ENCODE measurements at places on chromosomes 5 and 9. TPM values are rescaled to one million over a fixed set of nuclear protein-coding genes. Genes with fewer than 3 reads are reported as not detected.

DNA sequence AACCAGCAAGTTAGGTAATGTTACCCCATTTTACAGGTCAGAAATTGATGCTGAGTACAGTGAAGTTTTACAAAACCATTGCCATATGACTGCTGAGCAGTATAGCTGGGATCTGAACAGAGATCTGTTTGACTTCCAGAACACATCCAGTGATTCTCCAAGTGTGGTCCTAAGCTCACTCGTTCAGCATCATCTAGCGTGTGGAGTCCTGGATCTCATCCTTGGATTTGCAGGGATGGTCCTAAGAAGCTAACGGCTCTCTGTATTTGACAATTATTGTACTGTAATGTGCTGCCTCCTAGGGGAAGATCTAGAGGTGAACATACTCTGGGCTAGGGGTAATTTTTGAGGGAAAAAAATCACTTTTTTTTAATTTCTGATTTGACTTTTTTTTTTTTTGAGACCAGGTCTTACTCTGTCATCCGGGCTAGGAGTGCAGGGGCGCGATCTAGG is 1.4 kb downstream of the SLC26A2 start:
- peak; percentile 79 for DNase-seq

GRCh38 chr5:111121926-111122325 is 29.8 kb downstream of the WDR36 start:
- no peak for DNase-seq

DNA sequence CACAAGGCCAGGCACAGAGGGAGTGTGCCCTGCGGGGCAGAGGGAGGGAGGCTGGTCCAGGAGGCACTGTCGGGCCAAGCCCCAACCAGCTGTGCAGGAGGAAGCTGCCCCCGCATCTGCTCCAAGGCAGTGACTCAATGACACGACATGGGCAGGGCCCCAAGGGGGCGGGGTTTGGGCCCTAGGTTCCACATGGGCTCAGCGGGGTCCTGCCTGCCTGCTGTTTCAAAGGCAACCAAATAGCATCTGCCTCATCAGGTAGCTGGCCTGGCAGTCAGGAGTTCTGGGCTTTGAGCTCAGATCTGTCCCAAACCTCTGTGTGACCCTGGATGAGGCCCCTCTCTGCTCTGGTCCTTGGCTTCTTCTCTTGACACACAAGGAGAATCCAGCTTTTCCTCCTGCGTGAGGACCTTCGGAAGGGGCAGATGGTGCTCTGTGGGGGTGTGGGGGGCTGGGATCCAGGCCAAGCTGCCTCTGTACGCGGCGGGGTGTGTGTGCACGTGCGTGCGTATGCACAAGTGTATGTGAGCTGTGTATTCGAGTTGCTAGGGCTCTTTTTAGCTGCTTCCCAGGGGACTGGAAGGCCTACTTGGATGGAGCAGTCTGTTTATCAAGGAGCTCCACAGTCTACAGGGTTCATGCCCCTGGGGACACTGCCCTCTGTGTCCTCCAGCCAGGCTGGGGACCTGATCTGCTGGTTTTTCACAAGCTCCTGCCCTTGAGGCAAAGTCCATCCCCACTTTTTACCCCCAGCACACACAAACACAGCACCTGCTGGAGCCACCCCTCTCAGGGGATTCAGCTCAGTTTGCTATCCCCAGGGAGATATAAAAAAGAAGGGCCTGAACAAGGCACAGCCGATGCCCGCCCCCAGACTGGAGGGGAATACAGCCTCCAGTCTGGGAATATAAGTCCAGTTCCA is 138.9 kb downstream of the RGS3 start:
- peak; percentile 80 for DNase-seq

GRCh38 chr5:107364443-107365319 is 306.1 kb downstream of the EFNA5 start:
- no peak for DNase-seq

GRCh38 chr9:77981332-77981731 is 50.3 kb downstream of the GNAQ start:
- DNase-seq: peak; percentile 79

GRCh38 chr5:43041669-43042175 is 1.6 kb upstream of the ANXA2R start:
- DNase-seq: peak; percentile 81

DNA sequence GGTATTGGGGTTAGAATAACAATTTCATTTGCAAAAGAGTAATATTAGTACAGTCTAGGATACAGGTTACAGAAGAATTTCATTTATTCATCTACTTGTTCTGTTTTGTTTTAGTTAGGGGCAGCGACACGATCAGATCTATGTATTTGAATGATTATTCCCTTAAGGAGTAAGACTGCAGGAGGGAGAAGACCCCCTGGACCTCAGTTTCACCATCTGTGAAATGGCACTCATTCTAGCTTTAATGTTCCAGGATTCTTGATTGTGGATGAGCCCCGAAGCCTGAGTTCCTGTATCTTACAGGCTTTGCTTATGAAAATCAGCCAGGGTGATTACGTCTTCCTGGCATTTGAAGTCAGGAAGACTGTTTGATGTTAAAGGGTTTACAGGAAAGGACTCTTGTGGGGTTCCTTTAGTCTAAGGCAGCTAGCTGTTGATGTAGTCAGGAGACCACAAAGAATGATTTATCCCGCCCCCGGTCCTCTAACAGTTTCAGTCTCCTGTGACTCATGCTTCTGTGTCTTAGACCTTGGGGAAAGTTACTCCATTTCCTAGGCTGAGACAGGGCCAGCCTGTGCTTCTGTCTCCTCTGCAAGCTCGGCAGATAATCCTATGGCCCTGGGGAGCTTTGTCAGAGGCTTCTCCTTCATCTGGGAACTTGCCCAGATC is 11.5 kb downstream of the SMIM3 start:
- DNase-seq: peak; percentile 90

DNA sequence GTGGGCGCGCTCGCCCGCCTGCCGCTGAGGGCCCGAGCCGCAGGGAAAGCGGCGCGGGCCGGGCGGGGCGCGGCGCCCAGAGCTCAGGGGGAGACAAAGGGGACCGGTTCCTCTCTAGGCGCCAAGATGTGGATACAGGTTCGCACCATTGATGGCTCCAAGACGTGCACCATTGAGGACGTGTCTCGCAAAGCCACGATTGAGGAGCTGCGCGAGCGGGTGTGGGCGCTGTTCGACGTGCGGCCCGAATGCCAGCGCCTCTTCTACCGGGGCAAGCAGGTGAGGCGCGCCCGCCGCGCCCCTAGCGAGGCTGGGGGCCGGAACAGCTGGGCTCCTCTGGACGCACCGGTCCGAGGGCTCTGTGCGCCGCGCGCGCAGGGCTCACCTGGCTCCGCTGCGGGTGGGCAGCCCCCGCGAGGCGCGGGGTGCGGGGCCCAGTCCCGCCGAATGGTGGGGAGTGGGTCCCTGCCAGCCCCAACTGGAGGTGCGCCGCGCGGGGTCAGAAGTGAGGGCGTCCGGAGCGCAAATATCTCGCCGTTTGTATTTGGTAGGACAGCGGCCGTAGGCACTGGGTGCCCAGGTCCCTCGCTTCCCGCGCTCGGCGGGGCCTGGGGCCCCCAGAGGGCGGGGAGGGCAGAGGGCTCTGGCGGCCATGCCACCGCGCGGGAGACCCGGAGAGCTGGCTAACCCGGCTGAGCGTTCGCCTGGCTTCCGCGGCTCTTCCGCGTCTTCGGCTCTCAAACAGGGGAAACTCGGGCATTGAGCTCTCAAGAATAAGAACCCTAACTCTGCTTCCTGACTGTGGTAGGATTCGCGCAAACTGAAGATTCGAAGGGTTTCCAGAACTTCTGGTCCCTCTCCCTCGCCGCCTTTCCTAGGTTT is 607 bp downstream of the UHRF2 start:
- DNase-seq: peak; percentile 45

GRCh38 chr5:110727025-110727314 is 499 bp upstream of the TMEM232 start:
- DNase-seq: peak; percentile 32

DNA sequence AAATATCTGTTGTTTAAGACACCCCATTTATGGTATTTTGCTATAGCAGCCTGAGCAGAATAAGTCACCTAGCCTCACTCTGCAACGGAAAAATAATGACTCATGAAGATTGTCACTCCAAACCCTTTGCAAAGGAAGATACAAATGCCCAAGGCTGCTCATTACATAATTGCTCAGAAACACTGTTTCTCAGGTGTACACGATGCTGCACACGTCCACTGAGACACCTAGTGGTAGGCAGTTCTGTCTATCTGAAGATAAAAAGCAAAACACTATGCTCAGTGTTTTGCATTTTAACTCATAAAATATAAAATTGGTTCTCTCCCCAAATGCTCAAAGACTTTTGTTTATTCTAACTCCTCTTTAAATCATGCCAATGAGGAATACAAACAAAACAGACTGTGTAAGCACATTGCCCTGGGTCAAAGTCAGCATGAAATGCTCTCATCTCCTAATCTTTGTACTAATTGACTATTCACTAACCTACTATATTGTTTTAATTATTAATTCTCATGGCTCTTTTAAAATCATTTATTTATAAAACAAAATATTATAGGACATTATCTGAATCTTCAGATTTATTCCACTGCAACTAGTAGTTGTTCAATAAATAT is 7.7 kb upstream of the TSLP start:
- DNase-seq: no peak

DNA sequence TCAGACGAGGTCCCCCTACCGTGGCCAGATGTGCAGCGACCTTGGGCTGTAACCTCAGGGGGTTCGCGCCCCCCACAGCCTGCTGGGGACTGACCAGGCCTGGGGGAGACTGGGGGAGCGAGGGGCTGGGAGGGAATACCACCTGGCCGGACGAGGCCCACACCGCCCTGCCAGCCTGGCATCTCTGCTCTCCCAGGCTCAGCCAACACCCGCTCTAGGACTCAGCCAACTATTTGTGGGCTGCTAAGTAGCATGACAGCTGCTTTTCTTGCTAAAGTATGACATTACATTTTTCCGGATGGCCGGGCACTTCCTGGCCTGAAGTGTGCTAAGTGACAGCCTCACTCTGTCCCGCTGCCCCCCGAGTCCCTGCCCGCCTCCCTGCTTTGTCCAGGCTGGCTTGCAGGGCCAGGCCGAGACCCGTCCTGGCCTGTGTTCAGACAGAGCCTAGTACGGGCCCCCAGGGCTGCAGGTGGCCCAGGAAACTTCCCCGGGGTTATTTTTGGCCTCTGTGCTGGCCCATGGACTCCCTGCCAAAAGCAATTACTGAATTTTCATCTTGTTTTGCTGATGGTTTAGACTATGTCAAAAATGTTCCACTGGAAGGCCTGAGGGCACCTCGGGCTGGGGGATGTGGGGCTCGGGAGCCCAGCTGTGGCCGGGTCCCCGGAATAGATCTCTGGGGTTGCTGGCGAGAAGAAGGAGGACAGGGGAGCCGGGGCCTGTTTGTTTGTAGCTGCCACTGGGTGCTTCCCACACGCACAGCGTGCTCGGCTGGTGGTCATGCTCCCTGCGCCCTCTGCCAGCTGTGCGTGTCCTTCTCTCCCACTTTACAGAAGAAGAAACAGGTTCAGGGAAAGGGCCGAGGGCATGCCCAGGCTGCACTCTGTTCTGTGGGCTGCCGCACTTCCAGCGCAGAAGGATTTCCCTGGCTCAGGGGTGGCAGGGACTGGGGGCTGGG is 13.4 kb upstream of the SLC2A6 start:
- DNase-seq: no peak

DNA sequence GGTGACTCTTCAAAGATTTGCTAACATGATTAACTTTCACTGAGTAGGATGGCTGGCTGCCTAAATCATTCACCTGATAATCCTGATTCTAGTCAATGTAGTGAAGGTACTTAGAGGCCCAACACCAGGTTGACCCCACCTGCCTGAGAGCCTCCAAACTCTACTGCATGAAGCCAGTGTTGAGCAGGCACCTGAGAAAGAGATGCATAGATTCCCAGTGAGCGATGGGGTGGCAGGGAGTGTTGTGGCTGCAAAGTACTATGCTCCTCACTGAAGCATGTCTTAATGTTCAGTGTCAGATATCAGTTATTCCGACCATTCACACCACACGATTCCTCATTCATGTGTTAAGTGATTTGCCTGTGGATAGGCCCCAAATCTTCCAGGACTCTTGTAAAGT is 804.4 kb downstream of the TLE4 start:
- no peak for DNase-seq

DNA sequence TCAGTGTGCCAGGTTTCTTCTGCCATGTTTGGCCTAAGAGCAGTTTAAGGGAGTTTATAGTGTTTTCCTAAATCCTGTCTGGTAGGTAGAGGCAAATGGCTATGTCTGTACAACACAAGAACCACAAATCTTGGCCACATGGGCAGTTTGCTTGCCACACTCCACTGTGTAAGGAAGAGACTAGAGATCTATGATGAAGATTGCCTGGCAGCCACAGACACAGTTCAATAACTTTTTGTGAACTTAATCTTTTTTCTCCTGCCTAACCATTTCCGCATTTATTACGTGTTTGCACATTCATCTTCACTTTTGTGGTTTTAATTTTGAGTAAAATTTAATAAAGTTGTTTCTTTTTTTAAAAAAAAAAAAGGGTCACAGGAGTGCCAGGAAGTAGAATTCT is 5.8 kb downstream of the MFAP3 start:
- DNase-seq: no peak

DNA sequence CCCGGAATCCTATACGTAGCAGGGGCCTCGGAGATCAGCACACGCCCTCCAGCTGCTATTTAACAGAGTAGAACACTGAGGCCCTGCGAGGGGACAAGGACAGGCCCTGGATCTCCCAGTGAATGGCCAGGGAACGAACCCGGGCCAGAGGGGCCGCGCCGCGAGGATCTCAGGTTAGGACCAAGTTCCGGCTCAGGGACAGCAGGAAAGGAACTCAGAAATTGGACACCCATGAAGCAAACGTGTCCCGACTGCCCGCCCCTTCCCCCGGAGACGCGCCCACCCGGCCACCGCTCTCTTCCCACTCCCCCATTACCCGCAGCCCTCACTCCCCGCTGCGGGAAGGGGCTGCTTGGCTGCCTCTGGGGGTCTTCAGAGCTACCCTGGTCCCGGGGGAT is 1.0 kb upstream of the FOXE1 start:
- no peak for DNase-seq

PHF24 gene
- total RNA-seq: not detected

TRIM36 gene
- 0.34 TPM for total RNA-seq

ADAMTS6 gene
- total RNA-seq: 47.0 TPM

MACROH2A1 gene
- 219 TPM for total RNA-seq

OCLN gene
- 4.4 TPM for total RNA-seq

PCDHGB7 gene
- total RNA-seq: 11.9 TPM

SEMA6A gene
- total RNA-seq: 21.1 TPM

DRD1 gene
- not detected for total RNA-seq

PCDHB14 gene
- total RNA-seq: 1.0 TPM
